ENCODE measurements at places on chromosomes 2 and 18.
A peak's percentile ranks its signal among the peaks of the same experiment; 100 is the strongest.

- DNase-seq: no peak
These were observed 1041.2 kb upstream of the CELF4 start for GRCh38 chr18:38606841-38607240.

- DNase-seq: peak; percentile 54
These were observed 56.8 kb downstream of the BIN1 start for GRCh38 chr2:127049927-127050802.

DNA sequence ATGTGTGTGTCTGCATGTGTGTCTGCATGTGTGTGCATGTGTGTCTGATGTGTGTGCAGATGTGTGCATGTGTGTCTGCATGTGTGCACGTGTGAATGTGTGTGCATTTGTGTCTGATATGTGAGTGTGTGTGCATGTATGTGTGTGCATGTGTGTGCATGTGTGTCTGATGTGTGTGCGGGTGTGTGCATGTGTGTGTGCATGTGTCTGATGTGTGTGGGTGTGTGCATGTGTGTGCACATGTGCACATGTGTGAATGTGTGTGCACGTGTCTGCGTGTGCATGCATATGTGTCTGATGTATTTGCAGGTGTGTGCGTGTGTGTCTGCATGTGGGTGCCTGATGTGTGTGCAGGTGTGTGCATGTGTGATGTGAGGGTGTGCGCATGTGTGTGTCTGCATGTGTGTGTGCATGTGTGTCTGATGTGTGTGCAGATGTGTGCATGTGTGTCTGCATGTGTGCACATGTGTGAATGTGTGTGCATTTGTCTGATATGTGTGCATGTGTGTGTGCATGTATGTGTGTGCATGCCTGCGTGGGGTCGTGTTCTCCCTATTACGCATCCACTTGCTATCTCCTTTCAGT, 470.1 kb upstream of the HS6ST1 start:
- DNase-seq: no peak

GRCh38 chr2:70570041-70570661, 16.5 kb upstream of the TGFA start:
- DNase-seq: no peak

- no peak for DNase-seq
These were observed 147.8 kb upstream of the TWIST2 start for GRCh38 chr2:238700117-238700457.

DNA sequence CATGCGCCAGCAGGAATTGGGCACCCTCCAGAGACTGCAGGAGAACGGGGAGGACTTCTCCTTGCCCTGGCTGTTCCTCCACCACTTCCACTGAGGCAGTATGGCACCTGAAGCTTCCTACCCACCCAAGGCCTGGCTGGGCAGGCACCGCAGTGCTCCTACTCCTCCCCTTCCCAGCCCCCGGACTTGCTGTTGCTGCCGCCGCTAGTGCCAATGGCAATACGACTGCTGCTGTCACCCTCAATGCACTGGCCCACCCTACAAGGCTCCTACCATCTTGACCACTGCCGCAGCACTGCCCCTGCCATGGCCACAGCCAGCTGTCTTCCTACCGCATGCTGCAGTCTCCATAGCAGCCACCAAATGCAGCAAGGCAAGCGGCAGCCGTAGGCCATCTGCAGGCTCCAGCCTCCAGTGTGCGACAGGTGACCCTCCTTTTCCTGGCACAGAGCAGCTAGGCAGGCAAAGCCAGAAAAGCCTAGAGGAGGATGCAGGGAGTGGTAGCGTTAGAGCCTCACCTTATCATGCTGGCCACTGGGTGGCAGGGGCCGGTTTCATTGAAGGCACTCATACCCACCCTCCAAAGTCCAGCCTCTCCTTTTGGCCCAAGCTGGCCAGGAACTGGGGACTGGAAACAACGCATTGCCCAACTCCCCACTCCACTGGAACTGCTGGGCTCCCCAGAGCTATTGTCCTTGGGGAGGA, 47.4 kb upstream of the ANKRD62 start:
- DNase-seq: no peak

- no peak for DNase-seq
These were observed 147.5 kb downstream of the NCOA1 start for GRCh38 chr2:24638568-24638967.

- no peak for DNase-seq
These were observed 14.6 kb upstream of the PPP4R1 start for GRCh38 chr18:9628984-9629383.

DNA sequence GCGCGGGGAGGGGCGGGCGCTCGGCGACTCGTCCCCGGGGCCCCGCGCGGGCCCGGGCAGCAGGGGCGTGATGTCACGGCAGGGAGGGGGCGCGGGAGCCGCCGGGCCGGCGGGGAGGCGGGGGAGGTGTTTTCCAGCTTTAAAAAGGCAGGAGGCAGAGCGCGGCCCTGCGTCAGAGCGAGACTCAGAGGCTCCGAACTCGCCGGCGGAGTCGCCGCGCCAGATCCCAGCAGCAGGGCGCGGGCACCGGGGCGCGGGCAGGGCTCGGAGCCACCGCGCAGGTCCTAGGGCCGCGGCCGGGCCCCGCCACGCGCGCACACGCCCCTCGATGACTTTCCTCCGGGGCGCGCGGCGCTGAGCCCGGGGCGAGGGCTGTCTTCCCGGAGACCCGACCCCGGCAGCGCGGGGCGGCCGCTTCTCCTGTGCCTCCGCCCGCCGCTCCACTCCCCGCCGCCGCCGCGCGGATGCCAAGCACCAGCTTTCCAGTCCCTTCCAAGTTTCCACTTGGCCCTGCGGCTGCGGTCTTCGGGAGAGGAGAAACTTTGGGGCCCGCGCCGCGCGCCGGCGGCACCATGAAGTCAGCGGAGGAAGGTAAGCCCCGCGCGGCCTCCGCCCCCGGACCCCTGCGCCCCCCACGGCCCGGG, at the start of gene NFATC1:
Gene NFATC1, plus strand, starts transcription at position 170 of the 644 bp plus-strand sequence. Its CDS starts 295 bp downstream, at position 465.
- no peak for DNase-seq

DNA sequence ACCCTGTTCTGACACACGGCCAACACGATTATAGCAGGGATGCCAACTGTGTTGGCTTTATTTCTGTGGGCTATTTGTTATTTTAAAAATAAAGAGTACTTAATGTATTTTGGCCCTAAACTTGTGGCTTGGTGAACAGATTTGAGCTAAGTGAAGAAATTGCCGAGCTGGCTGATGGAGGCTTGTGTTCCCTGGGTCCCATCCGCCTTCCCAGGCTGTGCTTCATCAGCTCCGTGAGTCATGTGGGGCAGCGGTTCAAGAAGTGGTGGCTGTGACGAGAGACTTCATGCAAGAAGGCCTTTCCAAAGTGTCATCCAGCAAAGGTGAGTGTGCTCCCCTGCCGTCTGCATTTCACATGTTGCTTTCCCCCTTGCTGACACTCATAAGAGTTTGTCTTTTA, 73.6 kb upstream of the NCK2 start:
- no peak for DNase-seq

GRCh38 chr2:96591054-96591453, 47.1 kb downstream of the KANSL3 start:
- DNase-seq: no peak

- DNase-seq: peak; percentile 62
These were observed 47.9 kb upstream of the MAPRE2 start for GRCh38 chr18:34993289-34993688.

- DNase-seq: no peak
These were observed 51.5 kb downstream of the KLHL29 start for GRCh38 chr2:23436346-23437098.

DNA sequence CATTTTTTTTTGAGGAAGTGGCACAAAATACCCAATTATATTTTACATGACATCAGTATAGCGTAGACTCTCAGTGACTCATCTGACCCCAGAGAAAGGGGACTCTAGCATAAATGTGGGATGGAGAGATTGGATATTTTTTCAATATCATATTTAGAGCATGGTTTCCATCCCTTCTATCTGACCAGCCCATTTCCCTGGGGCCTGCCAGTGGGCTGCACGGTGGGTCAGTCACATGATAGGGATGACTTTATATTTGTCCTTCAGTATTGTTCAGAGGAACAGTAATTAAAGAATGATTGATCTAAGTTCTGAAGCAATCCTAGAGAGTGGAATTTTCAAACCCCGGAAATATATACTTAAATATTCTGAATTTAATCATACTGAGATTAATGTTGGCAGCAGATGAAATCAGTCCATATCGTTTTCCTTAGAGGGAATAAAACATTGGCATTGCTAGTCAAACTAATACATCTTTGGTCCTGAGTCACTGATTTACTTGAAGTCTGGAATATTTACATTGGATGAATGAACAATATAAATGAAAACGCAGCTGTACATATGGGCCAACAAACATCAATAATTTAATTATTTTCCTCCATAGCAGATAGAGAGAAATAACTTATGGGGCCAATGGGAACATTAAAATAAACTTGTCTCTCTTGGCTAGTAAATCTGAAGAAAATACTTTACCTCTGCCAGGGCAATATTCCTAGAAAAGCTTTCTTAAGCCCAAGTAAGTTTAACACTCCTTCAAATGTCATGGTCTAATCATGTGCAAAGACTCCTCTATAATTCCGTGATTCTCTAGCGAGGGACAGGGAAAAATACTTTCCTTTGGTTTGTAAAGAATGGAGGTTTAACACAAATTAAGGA, 563.6 kb upstream of the PKDCC start:
- no peak for DNase-seq

- no peak for DNase-seq
These were observed 88.9 kb downstream of the MBP start for GRCh38 chr18:77043541-77044280.

DNA sequence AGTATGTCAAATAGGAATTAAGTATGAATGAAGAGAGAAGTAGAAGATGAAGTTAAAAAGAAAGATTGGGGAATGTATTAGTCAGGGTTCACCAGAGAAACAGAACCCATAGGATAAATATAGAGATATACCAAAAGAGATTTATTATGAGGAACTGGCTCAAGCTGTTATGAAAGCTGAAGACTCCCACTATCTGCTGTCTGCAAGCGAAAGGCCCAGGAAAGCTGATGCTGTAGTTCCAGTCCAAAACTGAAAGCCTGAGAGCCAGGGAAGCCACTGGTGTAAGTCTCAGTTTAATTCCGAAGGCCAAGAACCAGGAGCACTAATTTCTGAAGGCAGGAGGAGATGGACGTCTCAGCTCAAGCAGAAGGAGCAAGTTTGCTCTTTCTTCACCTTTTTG, 200.9 kb upstream of the FN1 start:
- no peak for DNase-seq

DNA sequence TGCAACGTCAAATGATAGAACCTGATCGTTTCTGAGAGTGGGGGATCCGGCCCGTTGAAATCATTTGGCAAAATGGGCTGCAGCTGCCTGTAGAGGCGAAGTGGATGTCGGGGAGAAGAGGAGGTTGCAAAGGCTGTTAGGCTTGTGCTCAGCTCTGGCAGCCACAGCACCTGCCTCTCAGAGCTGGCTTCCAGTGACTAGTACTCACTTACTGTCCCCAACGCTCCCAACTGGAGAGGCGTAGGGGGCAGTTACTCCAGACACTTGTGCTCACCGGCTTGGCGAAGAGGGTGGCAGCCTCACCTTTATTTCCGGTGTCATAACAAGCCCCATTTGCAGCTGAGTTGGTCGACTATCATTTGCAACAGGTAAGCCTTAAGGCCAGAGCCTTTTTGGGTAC, 37.9 kb downstream of the NCK2 start:
- DNase-seq: no peak

DNA sequence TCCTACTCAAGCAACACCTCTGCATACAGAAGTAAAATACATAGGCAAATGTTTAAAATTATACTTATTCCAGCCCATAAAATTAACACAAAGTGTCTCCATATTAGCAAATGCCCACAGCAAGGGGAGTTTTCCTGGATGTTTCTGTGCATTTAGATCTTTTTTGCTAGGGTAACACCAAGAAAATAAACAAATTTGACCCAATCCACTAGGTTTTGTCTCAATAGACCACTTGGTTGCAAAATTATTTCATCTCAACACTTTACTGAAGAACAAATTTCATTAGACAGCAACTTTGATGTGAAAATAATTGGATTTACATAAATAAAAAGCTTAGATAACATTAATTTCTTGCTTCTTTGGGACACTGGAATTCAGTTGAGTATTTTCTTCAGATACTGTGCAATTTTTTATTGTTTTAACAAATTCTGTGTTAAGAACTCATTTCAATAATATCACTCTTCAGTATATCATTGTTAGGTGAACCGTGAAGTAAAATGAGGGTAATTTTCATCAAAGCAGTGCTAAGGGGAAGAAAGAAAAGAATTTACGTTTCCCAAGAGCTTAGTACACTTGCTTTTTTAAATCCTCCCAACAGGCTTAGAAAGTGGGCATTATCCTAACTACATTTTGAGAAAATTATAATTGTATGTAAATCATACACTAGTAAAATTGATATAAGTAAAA, 133.5 kb upstream of the TTC39C start:
- DNase-seq: no peak

- no peak for DNase-seq
These were observed 136.8 kb downstream of the TPO start for GRCh38 chr2:1550076-1550475.

- DNase-seq: no peak
These were observed 2016.1 kb upstream of the PIK3C3 start for GRCh38 chr18:39938676-39939608.

All from Kasumi-1 (cell line).